ENCODE measurements at places on chromosomes 3 and 15.
A peak's percentile ranks its signal among the peaks of the same experiment; 100 is the strongest.

DNA sequence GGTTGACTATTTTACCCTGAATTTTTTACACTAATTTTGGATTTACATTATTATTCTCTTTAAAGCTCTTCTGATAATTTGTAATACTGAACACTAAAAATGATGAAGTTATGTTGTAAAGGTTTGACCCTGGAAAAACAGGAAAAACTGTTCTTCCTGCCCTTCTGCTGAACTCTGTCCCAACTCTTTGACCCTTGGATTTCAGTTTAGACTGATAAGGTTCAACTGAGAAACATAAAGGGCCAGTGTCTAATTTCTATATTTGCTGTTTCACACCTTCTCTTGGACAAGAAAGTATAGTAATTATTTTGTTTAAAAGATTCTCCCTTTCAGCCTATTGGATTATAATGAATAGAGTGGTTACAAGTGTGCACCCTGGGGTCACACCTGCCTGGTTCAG is 12.8 kb upstream of the TMOD3 start:
- DNase-seq: no peak

DNA sequence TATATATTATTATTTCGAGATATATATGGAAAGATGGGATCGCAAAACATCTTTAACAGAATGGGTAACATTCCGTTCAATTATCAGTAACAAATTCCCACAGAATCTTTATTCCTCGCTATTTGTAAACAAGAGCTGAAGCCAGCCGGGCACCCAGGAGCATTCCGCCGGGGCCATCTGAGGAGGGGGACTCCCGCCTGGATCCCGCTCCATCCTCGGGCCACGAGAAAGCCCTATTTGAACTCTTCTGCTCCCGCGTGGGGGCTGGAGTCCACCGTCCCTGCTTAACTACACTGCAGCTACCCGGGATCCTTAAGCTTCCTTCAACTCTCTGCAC is 687 bp downstream of the GPR176 start:
- DNase-seq: no peak

DNA sequence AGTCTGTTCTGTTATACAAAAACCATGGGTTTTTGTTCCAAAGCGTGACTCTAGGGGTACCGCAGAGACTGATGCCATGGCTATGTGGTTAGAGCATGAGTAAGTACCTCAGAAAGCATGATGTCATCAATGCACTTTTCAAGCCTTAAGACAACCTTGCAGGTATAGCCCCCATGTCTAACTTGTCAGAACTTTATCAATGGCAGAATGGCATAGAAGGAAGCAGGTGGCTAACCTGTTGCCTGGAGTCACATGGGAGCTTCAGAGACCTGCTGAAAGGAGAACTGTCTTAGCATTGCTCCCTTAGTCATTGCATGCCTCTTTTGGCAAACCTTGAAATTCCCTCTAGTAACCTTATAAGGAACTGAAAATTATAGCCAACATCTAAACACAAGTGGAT is 52.5 kb downstream of the EOMES start:
- DNase-seq: no peak

GRCh38 chr3:182242489-182242942 is 530.8 kb downstream of the SOX2 start:
- no peak for DNase-seq

DNA sequence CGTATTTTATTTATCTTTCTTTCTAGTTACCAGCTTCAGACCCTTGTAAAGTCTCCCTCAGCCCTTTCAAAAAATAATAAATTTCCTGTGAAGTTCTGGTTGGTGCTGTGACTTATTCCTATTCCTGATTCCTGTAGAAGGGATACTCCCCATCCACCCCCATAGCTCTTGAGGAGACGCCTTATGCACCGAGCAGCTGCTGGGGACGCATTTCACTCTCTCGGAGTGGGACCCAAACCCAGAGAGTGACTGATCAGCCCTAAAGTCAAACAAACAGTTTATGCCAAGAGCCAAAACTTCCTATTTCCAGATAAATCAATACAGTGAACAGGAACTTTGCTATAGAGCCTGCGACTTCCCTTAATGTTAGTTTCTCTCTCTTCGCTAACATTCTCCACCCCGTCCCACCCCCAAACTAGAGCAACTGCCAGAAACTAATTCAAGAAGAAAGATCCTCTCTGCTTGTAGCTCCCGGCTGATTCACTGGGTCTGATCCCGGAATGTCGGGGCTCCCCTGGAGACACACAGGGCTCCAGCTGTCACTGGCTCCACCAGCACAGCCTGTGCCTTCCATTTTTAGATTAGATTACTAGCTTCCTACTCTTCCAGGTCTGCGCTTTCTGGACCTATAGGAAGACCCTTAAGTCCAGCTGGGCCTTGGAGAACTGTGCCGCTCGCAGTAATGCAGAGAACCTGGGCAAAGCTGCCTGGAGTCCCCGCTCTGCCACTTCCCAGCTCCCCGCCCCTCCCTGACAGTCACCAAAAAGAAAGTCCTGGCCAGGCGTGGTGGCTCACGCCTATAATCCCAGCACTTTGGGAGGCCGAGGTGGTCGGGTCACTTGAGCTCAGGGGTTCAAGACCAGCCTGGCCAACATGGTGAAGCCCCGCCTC is 45.2 kb downstream of the KLHL25 start:
- no peak for DNase-seq

DNA sequence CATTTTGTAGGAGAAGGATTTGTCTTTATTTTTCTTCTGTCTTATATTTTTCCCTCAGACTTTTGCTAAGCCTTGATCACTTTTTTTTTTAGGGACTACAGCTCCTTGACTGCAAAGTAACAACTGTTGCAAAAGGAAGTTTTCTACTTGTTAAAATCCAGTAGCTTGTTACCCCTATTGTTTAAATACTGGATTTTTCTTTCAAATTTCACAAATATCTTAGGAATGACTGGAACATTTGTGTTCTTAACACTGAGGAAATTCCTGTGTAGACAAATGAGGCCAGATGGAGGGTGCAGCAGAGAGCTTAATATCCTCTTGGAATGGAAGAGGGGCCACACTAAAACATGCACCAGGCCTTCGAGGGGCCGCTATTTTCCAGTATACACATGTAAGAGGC is 3.2 kb upstream of the PGPEP1L start:
- DNase-seq: no peak

DNA sequence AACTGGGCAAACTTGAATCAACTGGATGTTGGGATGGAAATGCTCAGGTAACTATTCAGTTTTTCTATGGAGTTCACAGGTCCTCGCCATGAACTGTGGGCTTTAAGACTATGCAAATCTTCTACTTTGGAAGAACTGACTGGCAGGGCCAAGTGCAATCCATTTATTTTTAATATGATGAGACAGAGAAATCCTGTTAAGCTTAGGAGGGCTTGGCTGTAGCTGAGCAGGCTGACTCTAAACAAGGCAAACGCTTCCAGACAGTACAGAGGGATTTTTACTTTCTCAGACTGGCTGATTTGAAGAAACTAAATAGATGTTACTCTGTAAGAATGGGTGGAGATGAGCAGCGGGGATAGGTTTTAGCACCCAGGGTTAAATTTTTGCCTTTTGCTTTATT is 194.2 kb upstream of the ICE2 start:
- DNase-seq: no peak

DNA sequence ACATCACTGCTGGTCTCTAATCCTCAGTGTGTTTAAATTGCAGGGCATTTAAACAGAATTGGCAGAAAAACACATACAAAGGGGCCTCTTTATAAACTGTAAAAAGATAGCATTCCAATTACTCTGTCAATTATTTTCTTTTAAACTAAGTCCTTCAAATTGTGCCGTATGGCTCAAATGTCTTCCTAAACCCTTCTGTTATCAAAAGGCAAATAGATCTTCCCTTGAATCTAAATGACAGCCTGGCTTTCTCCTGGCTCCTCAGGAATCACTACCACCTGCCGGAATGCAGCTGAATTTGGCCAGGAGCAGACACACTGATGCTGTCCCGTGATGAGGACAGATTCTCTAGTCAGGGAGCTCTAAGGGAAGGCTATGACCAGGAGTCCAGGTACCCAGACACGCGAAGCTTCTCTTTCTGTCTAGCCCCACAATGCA is 85.6 kb downstream of the IGF2BP2 start:
- DNase-seq: no peak

DNA sequence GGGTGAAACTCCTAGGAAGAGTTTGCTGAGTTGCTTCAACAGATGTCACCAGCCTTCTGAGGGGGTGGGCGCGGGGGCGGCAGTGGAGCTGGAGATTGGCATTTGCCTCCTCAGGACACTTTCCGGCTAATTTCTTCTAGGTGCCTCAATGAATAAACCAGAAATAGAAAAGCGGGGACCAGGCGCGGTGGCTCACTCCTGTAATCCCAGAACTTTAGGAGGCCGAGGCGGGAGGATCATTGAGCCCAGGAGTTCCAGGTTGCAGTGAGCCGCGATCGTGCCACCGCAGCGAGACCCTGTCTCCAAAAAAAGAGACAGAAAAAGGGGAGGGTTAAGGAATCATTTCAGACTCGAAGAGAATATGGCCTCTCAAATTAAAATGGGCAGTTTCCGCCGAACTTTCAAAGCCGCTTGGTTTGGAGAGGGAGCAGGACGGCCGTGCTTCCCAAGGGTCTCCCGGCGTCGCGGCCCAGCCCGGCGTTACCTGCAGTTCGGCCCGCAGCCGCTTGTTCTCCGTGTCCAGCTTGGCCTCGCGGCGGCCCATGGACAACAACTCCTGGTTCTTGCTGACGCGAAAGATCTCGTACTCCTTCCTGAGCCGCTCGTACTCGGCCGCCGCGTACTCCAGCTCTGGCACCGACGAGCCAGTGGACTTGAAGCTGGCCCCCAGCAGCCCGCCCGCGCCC is 587 bp downstream of the NPHP3 start:
- peak; percentile 26 for DNase-seq

- no peak for DNase-seq
Observed at GRCh38 chr3:42652611-42653302, 740 bp upstream of the ZBTB47 start.

DNA sequence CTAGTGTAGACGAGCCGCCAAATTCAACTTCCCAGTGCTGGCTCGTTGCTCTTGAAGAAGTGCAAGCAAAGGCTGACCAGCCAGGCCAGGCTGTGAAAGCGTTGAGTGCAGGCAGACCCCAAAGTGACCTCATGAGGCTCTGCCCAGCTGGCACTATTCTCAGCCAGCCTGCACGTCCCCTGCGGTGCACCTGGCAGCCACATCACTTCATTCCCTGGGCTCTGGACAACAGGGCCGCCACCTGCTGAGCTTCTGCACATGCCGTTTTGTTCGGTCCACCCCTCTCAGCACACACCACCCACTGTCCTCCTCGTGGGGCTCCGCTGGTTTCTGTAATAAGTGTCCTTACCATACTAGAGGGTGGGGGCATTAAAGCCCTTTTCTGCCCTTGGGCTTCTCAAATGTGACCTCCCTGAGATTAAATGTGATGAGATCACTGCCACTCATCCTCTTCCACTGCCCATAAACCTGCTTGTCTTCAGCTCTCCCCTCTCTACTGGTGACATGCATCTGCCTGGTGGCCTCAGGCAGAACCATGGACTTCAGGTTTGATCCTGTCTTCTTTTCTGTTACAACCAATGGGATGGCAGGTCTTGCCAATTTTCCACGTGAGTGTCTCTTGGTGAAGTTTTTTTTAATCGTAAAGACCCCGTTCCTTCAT is 6.1 kb downstream of the RASGRF1 start:
- no peak for DNase-seq

DNA sequence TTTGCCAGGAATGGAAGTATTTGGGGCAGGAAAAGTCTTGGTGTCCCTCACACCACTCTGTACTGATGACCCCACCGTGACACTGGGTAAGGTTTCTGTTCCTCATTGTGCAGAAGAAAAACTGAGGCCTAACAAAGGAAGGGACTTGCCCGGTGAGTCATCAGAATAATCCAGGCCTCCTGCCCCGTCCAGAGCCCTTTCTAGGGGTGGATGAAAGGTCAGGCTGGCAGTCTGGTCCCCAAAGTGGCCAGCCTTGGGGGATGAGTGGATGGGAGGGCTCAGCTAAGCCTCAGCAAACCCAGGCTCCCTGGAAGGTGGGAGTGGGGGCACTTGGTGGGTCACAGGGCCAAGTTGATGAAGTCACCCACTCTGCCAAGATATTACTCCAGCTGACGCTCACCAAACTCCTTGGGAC is 2.3 kb upstream of the DNAH1 start:
- DNase-seq: no peak

DNA sequence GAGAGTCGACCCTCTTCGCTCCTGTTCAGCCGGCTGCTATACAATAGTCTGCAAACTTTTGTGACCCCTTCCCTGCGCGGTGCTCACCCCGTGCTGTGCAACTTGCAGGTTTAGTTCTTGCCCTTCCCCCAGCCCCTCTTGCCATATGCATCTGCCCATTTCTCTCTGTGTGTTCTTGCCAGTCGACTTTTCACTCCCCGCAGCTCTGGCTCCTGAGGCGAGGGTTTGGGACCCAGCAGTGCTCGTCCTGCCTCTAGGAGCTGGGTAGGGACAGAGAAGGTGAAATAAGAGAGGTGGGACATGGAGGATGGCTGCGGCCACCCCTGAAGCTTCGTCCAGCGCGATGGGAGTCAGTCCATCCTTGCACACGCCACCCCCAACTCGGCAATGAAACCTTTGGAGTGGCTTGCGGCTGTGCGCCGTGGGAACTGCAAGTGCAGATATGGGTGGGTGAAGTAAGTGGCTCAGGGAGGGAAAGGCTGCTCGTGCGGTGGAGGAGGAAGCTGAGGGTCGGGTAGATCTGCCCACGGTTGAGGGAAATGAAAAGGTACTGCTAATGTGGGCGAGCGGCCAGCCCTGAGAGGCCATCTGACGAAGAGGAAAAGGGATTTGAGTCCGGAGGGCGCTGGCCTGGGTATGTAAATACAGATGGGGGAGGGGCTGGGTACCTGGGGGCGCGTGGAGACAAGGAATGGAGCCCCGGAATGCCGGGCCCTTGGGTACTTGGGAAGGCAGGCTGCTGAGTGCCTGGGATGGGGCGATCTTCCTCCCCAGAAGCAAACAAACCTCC is 1.0 kb downstream of the LRRC3B start:
- DNase-seq: no peak

- no peak for DNase-seq
Observed at GRCh38 chr15:89674526-89674925, 4.6 kb downstream of the PLIN1 start.

- no peak for DNase-seq
Observed at GRCh38 chr15:27768732-27769475, 330.2 kb downstream of the OCA2 start.

DNA sequence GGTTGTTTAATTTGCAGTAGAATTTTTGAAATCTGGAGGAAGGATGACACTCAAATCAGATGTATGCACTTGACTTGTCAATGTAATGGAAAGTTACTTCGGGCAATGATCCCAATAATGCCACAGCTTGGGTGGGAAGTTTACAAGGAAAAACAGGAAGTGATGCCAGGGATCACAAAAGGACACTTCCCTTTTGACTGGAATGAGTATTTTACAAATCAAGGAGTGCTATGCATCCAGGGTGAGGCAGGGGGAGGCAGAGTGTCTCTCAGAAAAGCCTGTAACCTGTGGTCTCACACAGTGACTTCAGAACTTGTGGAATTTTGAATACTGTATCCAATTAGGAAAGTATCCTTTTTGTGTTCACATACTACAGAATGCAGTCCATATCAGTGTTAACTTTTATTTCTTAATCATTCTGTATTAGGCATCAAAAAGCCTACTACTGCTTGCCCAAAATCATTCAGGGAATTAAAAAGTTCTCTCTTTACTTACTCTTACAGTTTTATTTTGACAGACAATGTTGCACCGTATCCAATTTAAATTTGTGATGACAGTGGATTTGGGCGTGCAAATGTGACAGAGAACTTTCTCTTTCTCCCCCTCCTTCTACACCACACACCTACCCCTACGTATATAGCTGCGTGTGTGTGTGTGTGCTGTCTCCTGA is 445.1 kb downstream of the MECOM start:
- DNase-seq: no peak

Data from thymus (tissue), 14 donors.